ENCODE measurements at places on chromosomes 7 and 10.
A peak's percentile ranks its signal among the peaks of the same experiment; 100 is the strongest.

GRCh38 chr10:111356571-111356970 is 279.7 kb downstream of the ADRA2A start:
- DNase-seq = no peak

- DNase-seq = no peak
Measured at GRCh38 chr7:45024126-45024744, 24.2 kb downstream of the CCM2 start.

DNA sequence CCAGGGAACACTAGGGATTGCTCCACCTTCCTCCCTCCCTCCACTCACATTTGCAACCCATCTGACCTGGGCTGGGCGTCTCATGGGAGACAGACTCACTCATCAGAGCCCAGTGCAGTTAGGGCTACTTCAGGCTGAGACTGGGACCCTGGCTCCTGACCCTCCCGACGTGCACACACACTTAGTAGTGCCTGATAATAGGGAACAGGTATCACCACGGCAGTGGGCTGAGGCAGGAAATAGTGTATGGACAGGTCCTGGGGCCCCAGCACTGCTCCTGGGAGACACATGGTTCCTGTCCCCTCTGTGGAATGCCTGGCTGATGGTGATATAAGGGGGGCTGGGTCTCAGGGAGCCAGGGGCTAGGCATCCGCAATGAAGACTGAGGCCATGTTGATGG is 14.3 kb downstream of the AQP1 start:
- no peak for DNase-seq

- DNase-seq = no peak
Measured at GRCh38 chr7:55326945-55327626, 38.1 kb upstream of the LANCL2 start.

DNA sequence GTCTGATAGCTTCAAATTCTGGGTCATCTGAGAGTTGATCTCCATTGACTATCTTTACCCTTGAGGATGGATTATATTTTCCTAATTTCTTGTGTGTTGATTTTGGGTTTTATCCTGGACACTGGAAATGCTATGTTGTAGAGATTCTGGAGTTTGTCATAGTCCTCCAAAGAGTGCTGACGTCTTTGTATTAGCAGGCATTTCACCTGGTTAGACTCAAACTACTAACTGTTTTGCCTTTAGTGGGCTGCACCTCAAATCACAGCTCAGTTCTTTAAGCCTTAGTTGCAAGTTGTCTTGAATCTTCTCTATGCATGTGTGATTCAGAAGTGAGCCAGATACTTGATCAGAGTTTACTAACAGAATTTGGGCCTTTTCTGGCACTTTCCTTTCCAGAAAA is 264.3 kb downstream of the RPS24 start:
- no peak for DNase-seq

DNA sequence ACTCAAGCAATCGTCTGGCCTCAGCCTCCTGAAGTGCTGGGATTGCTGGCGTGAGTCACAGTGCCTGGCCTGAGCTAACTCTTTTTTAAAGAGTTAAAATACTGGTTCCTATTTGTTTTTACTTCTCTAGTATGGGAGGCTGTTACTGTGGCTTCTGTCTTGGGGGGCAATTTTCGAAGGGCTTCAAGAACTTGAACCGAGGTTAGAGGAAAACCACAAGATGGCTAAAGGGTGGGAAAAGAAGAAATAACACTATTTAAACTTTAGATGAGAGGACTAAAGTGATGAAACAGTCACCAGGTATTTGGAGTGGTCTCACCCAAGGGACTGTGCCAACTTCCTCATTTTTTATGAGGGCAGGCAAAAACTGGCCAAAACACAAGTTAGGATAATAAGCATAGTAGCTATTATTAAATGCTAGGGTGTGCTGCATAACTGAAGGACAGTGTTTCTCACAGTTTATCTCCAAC is 17.8 kb downstream of the MET start:
- peak; percentile 21 for DNase-seq

GRCh38 chr10:70404036-70404786 is at the start of gene EIF4EBP2:
EIF4EBP2 (plus strand) TSS chr10:70404145; CDS start chr10:70404402, 257 bp downstream.
- DNase-seq = peak; percentile 98

DNA sequence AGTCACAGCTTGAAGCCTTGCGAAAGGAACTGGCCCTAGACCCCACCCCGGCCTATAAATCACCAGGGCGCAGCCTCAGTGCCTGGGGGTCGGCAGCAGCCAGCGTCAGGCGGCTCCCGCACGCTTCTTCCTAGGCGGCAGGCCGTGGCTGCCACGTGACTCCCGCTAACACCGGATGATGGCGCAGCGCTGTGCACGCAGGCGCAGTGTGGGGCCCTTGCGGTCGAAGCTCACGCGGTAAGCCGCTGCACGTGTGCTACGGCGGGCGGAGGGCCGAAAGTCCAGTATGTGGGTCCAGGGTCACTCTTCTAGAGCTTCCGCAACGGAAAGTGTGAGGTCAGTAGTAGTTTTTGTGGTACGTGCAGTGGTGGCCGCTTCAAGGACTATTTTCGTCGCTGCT is at the start of gene STK31:
TSS of gene STK31 (plus strand) at position 220 of the 400 bp plus-strand sequence. CDS start at position 287, 67 bp downstream.
- no peak for DNase-seq

DNA sequence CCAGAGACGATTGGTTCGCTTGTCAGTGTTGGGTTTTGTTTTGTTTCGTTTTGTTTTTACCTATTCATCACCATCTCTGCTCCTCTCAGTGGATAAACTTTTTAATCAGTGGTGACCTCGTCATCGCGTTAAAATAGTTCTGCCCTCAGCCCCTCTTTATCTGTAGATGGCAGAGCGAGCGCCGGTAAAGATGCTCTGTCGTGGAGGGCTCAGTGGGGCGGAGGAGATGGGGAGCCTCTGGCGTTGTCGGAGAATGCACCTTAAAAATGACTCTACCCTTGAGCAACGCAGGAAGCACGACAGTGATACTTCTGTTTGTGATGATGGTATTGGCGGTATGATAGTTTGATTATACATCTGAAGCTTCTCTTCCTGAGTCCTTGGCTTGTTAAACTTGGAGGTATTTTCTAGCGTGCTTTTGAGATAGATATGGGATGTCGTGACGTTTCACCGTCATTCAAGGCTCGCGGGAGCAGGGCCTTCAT is 554 bp downstream of the CSGALNACT2 start:
- DNase-seq = peak; percentile 34

- DNase-seq = no peak
Measured at GRCh38 chr10:924524-924859, 7.0 kb downstream of the LARP4B start.

DNA sequence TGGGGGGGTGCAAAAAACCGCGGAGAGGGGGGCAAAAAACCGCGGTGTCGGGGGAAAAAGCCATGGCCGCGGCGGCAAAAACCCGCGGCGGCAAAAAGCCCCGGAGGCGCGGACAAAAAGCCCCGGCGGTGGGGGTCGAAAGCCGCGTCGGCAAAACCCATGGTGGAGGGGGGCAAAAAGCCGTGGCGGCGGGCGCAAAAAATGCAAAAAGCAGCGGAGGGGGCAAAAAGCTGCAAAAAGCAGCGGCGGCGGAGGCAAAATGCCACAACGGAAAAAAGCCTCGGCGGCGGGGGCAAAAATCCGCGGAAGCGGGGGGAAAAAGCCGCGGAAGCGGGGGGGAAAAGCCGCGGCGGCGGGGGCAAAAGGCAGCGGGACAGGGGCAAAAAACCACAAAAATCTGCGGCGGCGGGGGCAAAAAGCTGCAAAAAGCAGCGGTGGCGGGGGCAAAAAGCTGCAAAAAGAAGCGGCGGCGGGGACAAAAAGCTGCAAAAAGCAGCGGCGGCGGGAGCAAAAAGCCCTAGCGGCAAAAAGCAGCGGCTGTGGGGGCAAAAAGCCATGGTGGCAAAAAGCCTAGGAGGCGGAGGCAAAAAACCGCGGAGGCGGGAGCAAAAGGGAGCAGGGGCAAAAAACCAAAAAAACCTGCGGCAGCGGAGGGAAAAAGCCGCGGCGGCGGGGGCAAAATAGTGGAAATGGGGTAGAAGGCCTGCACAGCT is 418.9 kb downstream of the ZNF716 start:
- DNase-seq = no peak

DNA sequence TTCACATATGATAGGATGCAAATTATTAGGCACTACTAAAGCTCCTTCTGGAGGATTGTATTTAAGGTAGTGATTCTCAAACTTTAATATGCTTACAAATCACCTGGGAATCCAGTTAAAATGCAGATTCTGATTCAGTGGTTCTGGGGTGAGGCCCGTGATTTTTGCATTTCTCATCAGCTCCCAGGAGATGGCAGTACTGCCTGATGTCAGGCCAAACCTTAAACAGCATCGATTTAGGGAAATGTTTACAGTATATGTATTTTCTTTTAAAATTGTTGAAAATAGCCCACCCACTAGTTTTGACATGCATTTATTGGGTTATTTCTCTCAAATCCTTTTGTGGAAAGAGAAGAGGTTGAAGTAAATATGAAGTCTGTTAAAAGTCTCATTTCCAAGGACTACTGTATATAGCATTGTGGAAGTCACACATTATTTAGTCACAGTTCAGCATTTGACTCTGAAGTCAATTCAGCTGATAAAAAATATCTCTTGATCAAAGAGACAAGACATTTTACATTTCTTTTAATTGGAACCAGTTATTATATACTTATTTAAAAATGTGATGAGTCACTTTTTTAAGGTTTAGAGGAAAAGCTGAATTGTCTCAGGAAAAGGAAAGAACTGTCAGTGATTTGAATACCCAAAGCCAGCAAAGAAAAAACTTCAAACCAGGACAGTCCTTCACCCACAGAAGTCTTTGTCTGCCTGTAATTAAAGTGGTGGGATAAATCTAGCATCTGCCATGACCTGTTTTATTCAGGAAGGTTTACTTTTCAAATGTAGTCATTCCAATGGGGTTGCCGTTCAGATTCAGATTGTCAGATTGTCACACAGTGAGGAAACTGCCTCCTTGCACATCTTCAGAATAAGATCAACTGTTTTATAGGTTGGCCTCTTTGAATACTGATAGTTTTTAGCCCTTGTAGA is 21.1 kb upstream of the HBP1 start:
- DNase-seq = peak; percentile 40

- no peak for DNase-seq
Measured at GRCh38 chr10:125692196-125692595, 9.2 kb upstream of the TEX36 start.

GRCh38 chr10:15715619-15716227 is 4.0 kb downstream of the ITGA8 start:
- DNase-seq = peak; percentile 45

GRCh38 chr10:62665771-62666170 is 138.7 kb upstream of the ADO start:
- no peak for DNase-seq

DNA sequence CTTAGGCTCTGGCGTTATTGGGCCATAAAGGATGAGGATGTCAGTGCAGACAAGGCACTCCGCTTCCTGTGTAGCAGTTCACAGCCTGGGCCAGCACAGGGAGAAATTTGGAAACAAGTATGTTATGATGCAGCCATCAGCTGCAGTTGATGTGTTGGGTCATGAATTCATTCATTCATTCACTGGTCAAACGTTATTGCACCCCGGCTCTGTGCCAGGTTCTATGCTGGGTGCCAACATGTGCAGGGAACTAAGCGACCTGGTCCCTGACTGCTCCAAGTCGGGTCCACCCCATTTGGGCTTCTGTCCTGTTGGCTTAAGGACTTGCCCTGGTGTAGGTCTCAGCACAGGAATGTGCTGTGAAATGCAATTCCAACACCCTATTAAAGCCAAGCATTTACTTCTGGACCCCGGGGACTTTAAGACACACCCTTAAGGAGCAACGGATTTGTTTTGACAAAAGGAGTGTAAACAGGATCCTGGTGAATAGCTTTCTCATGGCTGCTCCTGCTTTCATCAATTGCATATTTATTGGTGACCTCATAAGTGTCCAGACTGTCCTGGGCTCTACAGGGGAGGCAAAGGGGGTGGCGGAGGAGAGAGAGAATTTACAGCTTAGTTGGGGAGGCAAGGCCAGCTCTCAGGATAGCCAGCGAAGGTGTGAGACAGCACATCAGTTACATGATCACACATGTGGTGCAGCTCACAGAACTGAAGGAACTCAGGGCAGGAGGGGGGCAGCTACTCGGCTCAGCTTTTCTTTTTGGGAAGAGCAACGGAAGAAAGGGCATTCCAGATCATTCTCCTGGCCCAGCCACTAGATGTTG is 158.6 kb downstream of the GRK5 start:
- no peak for DNase-seq

DNA sequence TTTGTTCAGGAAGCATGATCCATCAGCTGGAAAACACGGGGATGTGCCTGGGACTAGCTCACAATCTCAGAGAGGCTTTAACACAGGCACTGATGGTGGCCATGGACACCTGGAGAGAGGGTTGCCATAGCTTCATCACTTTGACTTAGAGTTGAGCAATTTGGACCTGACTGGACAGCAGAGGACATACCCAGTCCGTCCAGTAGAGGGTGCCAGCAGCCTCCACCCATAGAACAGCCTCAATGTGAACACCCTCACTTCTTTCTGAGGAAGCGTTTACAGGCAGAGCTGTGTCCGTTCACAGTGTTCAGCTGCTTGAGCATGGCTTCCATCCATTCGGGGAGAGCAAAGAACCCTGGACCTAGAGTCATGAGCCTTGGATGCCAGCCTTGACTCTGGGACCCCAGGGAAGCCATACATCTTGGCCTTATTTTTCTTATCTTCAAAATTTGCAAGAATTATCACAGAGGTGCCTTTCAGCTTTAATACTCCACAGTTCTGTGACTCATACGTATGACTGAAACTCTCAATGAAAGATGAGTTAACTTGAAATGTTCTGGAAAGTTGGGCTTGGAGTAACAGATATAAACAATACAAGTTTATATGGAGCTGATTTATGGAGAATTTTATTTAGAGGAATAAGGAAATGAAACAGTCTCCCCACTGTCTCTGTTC is 302.9 kb upstream of the PODXL start:
- DNase-seq = peak; percentile 85

DNA sequence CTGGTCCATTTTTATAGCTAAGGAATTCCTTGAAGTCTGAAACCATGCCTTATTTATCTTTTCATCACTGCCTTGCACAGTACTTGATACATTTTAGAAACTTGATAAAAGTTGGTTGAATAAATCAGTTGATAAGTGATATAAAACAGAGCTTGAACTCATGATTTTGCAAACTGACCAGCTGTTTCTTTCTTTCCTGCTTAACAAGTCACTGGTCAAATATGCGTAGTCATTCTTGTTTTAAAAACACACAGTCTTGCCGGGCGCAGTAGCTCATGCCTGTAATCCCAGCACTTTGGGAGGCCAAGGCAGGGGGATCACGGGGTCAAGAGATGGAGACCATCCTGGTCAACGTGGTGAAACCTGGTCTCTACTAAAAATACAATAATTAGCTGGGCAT is 6.3 kb downstream of the TPST1 start:
- no peak for DNase-seq

DNA sequence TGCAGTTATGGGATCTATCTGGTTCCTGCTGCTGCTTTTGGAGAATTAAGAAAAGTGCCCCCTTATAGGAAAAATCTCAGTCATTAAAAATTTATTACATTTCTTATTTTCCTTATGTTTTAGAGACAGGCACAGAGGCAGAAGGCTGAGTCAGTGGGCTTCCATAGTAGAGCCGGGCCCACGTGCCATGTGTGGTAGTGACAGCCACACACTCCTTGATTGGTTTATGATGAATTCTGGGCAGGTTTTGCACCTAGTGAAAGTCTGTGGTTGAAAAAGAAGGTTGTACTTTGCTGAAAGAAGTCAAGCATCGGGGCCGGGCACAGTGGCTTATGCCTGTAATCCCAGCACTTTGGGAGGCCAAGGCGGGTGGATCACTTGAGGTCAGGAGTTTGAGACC is 109.9 kb downstream of the FANK1 start:
- no peak for DNase-seq
